ENCODE measurements at places on chromosomes 13 and 19.

DNA sequence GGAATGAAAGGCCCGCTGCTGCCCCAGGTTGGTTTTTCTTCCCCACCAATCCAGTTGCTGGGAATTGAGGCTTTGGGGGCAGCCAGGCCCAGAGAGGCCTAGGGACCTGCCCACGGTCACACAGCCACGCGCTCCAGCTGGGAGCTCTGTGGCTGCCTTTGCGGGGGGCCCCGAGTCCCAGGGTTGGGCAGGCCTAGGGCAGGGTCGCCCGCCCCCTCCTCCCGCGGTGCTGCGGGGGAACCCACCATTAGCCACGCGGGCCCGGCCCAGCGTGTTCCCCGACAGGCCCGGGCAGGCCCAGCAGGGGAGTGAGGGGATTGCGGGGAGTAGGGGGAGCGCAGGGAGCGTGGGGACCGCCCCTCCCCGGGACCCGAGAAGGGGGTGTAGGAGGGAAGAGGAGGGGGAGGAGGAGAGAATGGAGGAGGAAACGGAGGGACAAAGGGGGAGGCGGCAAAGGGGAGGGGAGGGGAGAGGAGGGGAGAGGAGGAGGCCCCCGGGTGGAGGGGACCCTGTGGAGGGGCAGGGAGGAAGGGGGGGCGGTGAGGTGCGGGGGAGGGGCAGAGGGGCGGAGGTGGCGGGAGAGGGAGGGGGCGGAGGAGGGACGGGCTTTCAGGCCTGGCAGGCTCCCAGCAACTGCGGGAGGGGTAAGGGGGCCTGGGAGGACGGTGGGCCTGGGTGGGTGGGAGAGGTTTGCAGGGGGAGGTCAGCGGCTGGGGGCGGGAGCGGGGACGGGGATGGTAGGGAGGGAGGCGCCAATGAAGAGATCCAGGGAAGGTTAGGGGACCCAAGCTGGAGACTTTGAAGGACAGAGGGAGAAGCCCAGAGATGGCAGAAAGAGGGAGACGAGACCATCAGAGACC lies 12.9 kb upstream of the TLE2 start:
- no peak for DNase-seq

DNA sequence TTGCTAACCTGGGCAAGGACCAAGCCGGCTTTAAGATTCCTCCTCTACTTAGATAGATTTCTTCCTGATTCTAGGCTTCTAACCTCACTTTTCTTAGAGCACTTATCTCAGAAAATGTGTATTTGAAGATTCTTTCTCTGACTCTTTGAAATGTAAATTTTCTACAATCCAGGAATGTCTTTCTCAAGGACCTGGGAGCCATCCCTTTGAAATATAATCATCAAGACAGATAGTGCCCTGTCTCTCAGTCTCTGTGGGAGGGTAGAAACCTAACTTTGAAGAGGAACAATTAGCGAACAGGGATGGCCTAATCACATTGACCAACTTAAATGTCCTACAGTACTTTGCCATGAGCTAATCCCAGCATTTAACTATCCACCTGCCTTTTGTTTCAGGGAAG lies 1646.0 kb downstream of the PCDH9 start:
- DNase-seq = no peak

- DNase-seq = peak; percentile 73
Observed at GRCh38 chr19:2015608-2015950, at the start of gene BTBD2. BTBD2 (minus strand) TSS chr19:2015714; CDS start chr19:2015703, 11 bp downstream.

GRCh38 chr19:47228937-47229675 lies 1.9 kb downstream of the BBC3 start:
- peak; percentile 63 for DNase-seq

DNA sequence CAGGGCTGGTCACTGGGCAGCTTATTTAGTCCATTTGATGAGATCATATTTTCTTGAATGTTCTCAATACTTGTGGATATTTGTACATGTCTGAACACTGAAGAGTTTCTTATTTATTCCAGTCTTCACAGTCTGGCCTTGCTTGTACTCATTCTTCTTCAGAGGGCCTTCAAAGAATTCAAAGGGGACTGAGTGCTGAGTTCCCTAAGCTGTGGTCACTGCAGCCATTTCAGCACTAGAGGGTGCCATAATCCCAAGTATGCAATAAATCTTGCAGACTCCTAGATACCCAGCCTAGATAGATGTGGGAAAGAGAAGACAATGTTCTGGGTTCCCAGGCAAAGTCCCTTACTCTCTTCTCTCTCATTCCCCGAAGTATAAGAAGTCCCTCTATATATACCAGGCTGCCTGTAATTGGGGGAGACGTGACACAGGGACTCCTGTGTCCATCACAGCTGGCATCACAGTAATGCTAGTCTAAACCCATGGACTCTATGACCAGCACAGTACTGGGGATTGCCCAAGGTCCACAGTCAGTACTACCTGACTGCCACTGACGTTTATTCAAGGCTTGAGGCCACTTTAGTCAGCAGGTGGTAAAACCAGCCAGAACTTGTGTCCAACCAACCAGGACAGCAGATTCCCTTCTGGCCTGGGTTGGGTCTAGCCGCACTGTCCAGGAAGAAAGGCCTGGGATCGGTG lies 8.9 kb upstream of the VN1R1 start:
- DNase-seq = peak; percentile 84

DNA sequence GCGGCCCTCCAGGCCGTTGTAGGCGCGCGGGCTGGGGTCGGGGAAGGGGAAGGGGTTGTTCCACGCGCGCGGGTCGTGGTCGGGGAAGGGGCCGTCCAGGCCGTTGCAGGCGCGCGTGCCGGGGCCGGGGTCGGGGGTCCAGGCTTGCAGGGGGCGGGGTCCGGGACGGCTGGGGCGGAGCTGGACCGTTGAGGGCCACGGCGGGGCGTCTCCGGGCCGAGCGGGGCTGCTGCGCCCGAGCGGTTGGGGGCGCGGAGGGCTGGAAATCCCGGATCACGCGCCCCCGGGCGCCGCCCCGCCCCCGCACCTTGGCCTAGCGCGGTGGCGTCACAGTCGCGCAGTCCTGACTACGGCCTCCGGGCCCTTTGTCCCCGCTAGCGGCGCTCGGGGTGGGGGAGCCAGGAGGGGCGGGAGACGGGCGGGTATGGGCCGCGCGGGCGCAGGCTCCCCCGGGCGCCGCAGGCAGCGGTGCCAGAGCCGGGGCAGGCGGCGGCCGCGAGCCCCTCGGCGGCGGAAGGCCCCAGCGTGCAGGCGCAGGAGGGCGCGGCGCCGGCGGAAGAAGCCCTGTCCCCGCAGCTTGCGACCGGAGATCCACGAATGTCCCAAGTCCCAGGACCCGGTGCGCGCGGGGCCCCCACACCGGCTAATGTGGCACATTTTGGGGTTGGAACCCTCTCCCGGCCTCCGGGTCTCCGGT lies 665 bp downstream of the GPX4 start:
- peak; percentile 82 for DNase-seq
